ENCODE measurements at places on chromosomes 7 and 10.

DNA sequence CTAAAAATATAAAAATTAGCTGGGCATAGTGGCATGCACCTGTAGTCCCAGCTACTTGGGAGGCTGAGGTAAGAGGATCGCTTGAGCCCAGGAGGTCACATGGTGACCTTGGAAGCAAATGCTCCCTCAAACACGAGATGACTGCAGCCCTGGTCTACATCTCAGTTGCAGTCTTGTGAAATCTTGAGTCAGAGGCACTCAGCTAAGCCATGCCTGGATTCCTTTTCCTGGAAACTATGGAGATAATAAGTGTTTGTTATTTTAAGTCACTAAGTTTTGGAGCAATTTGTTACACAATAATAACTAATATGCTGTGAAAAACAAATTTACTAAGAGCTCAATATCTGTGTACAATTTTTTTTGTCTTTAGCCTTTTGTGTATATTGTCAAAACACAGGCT lies 284.3 kb upstream of the KAT6B start:
- DNase-seq, result no peak

- no peak for DNase-seq
Measured at GRCh38 chr10:132514821-132515520, 22.6 kb upstream of the INPP5A start.

- no peak for DNase-seq
Measured at GRCh38 chr7:124032369-124033094, at the start of gene TMEM229A. TMEM229A (minus strand) TSS chr7:124033067; CDS start chr7:124033003, 64 bp downstream.

DNA sequence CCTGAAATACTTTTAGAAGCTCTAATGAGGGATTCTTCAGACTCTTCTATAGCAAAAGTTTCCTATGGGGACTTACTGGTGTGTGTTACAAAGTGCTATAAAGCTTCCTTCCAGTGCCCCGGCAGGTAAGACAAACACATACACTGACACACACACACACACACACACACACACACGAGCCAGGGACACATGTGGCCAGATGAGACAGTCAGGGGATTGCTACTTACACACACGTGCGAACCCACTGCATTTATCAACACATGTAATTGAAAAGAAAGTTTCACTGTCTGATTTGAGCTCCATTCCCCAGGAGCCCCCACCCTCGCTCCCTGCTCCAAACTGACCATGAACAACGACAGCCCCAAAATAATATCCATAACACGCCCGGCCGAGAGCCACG lies 119.8 kb downstream of the PRPF18 start:
- DNase-seq, result no peak

- DNase-seq, result no peak
Measured at GRCh38 chr10:100122780-100123179, 41.1 kb upstream of the CPN1 start.

DNA sequence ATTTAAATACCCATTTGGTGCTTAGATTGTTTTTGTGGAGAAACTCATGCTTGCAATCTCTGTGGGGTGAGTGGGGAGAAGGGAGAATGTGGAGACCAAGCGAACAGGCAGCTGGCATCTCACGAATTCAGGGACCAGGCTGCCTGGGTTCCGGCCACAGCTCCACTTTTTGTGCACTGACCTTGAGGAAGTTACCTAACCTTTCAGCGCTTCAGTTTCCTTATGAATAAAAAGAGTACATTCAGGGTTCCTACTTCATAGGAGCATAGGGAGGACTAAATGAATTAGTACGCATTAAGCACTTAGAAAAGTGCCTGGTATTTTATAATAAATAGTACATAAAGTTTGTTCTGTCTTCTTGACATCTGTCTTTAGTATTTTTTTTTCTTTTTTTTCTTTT lies 72.5 kb downstream of the PRTFDC1 start:
- DNase-seq, result no peak

GRCh38 chr7:128841921-128842673 lies 11.9 kb downstream of the FLNC start:
- no peak for DNase-seq

DNA sequence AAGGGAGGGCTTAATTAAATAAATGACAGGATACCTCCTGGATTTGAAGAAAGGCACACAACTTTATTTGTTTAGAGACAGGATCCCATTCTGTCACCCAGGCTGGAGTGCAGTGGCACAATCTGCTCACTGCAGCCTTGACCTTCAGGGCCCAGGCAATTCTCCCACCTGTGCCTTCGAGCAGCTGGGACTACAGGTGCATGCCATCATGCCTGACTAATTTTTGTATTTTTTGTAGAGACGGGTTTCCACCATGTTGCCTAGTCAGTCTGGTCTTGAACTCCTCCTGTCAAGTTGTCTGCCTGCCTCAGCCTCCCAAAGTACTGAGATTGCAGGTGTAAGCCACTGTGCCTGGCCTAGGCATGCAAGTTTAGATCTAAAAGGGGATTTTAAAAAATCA lies 272.7 kb upstream of the MBL2 start:
- DNase-seq, result no peak

DNA sequence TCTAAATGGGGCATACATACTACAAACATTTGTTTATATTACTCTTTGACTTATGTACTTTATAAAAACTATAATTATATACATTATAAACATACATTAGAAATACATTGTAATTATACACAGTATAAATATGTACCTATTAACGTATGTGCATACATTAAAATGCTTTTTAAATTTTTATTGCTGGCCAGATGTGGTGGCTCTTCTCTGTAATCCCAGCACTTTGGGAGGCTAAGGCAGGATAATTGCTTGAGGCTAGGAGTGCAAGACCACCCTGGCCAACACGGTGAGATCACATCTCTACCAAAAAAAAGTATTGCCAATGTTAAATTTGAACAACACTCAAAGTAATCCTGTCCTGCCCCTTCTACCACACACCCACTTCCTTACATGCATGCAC lies 1037.0 kb downstream of the GRM8 start:
- DNase-seq, result no peak

DNA sequence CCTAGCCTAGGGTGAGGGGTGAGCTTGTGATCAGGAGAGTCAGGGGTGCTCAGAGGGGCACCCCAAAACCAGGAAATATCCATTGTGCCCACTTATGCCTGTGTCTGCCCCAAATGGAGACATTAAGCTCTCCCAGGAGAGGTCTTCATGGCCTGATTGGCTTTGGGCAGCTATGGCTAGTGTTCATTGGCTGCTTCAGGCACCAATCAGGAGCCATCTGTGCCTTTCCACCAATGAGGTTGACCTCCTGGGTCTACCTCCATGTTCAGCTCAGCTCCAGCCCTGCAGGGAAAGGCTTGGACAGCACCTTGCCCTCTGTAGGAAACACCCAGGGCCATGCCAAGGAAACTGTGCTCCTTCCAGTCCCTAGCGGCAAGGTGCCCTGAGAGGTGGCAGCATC lies 23.9 kb upstream of the HSPB1 start:
- DNase-seq, result no peak

- DNase-seq, result no peak
Measured at GRCh38 chr7:51113560-51113959, 203.0 kb downstream of the COBL start.

DNA sequence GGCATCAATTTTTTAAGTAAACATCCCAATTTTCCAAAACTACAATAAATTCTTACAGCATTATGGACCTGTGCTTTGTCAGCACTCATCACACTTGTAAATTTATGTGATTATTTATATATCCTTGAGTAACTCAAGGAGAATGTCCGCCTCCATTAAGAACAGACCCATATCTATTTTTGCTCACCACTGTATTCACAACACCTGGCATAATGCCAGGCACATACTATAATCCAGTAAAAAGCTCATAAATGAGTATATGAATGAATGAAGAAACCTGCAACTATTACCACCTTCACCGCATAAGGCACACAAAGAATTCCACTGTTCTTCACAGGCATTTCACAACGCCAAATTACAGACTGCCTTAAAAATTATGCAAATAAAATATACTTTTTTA lies 46.9 kb downstream of the MINDY3 start:
- DNase-seq, result no peak

DNA sequence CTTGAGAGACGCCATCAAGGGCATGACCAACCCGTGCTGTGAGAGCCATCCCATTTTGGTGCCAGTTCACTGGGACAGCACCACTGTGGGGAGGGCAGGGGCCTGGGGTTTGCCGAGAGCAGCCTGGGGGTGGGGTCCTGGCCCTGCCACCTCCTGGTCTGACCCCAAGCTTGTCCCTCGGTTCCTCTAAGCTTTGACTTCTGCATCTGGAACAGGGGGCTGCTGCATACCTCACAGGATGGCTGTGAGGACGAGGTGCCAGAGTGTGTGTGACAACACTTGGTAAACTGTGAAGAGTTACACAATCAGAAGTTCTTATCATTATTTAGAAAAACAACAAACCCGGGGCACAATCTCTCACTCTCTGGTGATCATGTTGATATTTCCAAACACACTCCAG lies 89.9 kb downstream of the CRTAC1 start:
- no peak for DNase-seq

GRCh38 chr10:44992070-44992731 lies 8.5 kb upstream of the ZNF22 start:
- no peak for DNase-seq

GRCh38 chr10:126551202-126551601 lies 119.3 kb downstream of the C10orf90 start:
- DNase-seq, result no peak

GRCh38 chr7:147523056-147523455 lies 1067.5 kb upstream of the C7orf33 start:
- no peak for DNase-seq

GRCh38 chr10:12387561-12388210 lies 38.3 kb downstream of the CAMK1D start:
- no peak for DNase-seq

DNA sequence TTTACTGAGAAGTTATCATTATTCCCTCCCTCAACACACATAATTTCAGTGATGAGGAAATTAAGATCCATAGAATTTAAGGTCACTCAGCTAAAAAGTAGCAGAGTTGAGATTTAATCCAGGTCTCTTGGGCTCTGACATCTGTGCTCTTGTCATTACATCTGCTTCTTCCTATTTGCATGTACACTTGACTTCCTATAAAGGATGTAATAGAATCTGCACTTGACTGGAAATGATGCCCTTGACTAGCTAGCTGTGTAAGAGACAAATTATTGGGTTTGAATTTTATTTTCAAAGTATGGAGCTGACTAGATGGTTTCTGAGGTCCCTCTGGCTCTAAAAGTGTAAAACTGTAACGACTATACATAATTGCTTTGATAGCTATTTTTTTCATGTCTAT lies 59.5 kb downstream of the AGK start:
- DNase-seq, result no peak

- no peak for DNase-seq
Measured at GRCh38 chr7:143372070-143372469, 9.1 kb upstream of the ZYX start.

DNA sequence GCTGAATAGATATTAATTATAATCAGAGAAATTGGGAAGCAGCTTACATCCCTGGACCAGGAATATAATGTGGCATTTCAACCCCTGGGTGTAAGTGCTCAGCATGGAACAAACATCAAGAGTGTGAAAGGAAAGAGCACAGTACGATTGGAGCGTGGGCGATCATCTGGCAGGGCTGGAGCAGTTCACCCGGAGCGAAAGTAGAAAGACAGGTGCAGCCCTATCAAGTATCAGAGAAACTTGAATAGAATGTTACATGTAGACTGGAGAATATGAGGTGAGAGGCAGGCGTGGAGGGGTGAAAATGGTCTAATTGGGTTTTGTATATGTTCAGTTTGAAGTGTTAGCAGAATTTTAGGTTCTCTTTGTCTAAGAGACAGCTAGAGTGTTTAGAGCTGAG lies 303.0 kb downstream of the MDFIC start:
- DNase-seq, result no peak

DNA sequence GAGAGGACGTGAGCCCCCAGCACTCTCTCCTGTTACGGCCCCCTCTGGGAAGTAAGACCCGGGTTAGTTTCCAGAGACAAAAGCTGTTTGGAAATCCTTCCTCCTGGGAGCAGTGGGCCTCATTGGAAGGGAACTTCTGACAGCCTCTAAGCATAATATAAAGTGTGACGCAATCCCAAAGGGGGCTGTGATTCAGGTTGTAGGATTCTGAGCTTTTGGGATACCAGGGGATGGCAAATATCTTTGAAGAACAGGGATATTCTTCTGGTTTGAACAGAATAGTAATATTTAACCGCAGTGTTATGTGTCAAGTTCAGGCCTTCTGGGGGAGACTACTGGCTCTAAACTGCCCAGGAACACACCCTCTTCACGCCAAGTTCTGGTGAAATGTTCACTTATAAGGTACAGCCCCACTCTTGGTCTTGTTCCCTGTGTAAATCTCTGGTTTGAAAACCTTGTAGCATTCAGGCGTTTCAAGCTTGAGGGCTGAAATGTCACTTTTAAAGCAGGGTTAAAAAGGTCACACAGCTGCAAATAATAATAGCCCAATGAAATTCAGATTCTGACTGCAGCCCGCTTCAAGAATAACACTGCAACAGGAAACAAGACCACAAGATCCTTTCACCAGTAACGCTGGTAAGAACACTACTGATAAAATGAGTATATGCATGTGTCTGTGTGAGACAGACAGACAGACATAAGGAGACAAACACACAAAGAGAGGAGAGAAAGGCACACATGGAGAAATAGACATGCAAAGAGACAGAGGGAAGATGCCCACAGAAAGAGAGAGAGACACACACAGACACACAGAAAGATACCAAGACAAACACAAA lies 69.0 kb downstream of the CREB5 start:
- no peak for DNase-seq

GRCh38 chr10:26863351-26864076 lies 2.8 kb upstream of the ABI1 start:
- DNase-seq, result no peak

GRCh38 chr7:114345494-114345893 lies 69.1 kb upstream of the FOXP2 start:
- no peak for DNase-seq

DNA sequence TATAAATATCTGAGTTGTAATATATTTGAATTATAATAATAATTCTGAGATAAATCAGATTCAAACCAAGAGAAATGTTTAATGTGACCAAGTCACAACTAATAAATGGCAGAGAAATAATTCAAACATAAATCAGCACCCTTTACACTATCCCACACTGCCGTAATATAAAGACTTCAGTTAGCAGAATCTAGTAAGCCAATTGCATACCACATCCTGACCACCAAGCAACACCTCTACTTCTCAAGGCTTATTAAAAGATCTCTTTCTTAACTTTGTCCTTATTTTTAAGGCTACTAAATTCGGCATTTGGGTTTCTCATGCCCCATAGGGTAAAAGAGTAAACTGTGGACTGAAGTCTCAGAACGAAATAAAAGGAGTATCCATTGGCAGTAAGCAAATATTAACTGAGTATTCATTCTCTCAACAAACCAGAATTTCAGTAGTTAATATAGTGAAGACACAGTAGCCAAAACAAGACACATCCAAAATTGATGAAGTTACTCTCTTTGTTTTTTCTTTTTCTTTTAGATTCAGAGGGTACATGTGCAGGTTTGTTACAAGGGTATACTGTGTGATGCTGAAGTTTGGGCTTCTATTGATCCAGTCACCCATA lies 14.8 kb downstream of the ACBD5 start:
- DNase-seq, result no peak

DNA sequence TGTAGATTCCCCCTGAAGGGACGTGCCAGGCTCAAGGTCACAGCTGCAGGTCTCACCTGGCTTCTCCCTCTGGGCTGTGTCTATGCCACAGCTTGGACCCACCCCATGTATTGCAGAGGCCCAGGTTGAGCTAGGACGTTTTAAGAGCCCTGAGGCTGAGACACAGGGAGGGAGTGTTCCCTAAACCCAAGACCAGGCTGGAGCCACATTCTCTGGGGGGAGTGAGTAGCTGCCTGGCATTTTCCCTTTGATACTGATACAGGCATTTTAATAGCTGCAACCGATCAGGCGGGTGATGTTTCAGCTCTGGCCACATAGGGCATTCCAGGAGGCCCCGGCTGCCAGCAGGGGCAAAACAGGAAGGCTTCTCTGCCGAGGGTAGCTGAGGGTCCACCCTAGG lies 13.4 kb downstream of the COL13A1 start:
- no peak for DNase-seq

Measured in stimulated activated CD4-positive, alpha-beta T cell treated with anti-CD3 and anti-CD28 coated beads, Interleukin-1b, Interleukin-23, amount 100 ng/mL, for 1 hour (primary cell).